ENCODE measurements at places on chromosomes 7 and 10.

DNA sequence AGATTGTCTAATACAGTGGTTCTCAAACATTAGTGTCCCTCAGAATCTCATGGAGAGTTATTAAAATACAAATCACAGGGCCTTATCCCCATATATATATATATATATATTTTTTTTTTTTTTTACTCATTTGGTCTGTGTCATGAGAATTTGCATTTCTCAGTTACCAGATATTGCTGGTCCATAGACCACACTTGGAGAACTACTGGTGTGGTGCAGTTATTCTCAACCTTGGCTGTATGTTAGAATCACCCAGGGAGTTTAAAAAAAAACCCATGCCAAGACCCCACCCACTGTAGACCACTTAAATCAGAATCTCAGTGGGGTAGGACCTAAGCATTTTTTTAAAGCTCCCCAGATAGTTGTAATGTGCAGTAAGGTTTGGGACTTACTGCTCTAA lies 179.9 kb downstream of the AUTS2 start:
- DNase-seq: no peak

- no peak for DNase-seq
These were observed 13.2 kb upstream of the ITPRID1 start for GRCh38 chr7:31500656-31501055.

GRCh38 chr10:132270721-132271457 lies 36.9 kb downstream of the STK32C start:
- DNase-seq: no peak

DNA sequence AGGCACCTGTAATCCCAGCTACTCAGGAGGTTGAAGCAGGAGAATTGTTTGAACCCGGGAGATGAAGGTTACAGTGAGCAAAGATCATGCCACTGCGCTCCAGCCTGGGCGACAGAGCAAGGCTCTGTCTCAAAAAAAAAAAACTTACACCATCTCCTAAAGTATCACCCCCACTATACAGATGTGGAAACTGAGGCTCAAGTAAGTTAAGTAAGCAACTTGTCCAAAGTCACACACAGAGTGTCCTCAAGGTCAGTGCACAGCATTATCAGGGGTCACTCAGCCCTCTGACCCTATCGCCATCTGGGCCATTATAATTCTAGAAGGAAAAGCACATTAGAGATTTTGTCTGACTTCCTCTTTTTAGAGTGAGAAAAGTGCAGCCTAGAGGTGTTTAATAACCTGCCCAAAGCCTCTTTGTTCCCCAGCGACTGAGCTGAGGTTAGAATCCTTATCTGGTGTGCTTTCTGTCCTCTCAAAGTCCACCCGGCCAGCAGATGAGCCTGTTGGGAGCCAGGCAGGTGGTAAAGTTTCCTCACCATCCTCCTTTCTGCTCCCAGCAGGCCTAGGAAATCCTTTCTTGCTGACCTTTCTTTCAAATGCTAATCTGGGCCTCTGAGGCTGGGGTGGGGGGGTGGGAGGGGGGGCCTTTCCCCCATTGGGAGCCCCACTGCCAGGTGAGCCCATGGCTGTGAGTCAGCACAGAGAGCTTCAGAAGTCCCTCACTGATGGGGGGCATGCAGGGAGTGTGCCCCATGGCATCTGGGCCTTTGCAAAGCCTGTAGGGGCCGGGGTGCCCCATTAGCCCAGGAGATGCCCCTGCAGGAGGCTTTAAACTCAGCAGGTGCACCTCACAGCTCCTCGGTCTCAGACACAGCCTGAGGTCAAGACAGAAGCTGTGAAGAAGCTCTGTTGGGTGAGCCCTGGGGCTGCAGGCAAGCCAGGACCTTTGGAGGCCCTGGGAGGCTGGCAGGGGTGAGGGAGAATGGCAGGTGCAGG lies 12.0 kb upstream of the KCNMA1 start:
- no peak for DNase-seq

- DNase-seq: no peak
These were observed at the start of gene GPR141 for GRCh38 chr7:37683246-37684120. Gene GPR141, plus strand, starts transcription at chr7:37683766. Its CDS starts 56,628 bp downstream, at chr7:37740394.

GRCh38 chr10:104664205-104664604 lies 23.1 kb downstream of the SORCS3 start:
- DNase-seq: no peak

DNA sequence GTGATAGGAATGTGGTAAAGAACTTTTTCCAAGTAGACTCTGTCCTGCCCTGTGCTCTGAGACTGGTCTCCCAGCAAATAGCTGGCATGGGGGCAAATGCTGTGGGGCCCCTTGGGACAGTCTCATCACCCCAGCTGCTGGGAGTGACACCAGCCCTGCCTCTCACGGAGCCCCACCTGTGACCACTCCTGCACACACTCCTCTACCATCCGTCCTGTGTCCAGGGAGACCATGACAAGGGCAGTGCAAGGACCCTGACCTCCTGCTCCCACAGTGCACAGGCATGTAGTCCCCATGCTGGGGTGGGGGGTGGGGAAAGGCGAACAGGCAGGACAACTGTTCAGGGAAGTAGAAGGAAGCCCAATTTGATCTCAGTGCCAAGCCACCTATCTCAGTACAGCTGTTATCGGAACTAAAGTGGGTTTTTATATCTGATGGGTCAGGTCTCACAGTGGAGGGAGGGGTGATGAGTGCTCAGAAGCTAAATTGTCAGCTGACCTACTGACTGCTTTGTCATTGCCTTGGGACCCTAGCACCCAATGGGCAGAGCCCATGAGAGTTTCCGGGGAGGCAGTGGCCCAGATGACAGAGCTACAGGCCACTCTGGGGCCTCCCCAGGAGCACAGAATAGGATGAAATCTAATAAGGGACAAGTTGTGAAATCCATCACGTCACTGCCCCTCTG lies 24.5 kb downstream of the VSTM4 start:
- DNase-seq: no peak

DNA sequence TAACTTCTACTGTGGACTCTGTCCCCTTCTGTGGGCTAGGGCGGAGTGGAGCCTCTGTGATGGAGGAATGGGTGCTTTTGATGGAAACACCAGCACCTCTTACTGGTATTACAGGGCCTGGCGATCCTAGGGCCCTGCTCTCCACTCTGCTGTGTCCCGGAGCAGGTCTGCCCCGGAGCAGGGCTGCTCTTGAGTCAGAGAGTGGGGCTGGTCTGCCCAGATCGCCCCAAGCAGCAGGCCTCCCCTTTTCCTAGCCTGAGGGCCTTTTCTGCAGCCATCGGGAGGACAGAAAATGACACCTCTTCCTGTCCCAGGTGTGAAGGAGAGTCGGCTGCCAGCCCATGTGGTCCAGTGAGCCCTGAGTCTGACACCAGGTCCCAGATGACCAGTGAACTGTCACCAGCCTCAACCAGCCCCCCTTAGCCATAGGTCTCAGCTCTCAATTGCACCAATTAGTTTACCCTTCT lies 1.4 kb downstream of the ZNF282 start:
- no peak for DNase-seq

DNA sequence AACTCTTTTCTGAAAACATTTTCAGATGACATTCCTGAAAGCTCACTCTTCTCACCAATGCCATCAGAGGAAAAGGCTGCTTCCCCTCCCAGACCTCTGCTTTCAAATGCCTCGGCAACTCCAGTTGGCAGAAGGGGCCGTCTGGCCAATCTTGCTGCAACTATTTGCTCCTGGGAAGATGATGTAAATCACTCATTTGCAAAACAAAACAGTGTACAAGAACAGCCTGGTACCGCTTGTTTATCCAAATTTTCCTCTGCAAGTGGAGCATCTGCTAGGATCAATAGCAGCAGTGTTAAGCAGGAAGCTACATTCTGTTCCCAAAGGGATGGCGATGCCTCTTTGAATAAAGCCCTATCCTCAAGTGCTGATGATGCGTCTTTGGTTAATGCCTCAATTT lies 16.5 kb downstream of the ANLN start:
- DNase-seq: no peak

DNA sequence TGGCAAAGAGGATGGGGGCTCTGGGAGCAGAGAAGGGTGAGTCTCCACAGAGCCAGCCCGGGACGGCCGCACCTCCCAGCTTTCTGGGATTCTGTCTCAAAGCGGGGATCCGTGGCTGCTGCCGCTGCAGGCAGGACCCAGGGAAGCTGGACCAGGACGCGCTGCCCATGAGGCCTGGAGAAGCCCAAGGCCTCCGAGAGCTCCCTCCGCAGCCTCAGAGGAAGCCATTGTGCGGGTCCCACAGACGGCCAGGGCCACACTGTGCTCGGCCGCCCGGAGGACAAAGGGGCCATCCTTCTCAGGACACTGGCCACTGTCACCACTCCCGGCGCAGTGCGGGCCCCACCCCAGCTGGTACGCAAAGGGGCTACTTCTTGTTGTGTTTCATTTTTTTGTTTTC lies 79.3 kb upstream of the PDGFA start:
- DNase-seq: no peak

DNA sequence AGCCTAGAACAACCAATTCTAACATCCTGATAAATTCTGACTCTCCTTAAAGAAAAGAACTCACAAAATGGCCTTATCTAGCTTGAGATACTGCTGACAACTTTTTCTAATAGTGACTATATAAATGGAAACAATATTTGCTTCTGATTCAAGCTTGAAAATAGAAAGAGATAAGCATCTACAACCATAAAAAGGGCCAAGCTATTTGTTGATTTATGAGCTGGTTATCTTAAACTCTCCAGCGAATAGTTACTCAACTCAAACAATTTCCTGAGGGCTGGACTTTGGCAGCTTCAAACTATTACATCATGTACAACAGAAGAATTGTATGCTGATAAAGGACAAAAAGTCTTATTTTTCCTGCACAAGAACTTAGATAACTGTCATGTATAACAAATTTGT lies 4.6 kb downstream of the USP54 start:
- DNase-seq: no peak

DNA sequence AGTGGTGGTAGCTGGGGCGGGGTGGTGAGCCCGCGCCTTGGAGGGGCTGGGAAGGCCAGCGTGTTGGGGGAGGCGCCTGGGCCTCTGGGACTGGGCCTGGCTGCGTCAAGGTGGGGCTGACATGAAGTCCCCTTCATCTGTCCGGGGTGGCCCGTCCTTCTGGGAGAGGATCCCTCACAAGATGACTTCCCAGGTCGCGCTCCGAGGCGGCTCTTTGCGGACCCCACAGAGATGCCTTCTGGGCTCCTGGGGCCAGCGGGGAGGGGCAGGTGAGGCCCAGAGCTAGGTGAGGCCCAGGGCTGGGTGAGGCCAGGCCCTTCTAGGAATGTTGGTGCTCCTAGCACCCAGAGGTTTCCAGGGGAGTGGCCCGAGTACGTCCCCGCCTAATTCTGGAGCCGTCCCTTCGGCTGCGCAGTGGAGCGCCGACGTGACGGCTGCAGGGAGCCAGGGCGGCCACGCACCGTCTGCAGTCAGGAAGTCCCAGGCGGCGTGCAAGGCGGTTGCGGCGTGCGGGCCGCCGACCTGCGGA lies 58.2 kb upstream of the NUPR2 start:
- no peak for DNase-seq

Data from stimulated activated CD8-positive, alpha-beta memory T cell treated with anti-CD3 and anti-CD28 coated beads, Interleukin-2, amount 100 ng/mL, for 48 hours (primary cell).